AG04449 (cell line): ENCODE measurements at places on chromosomes 12 and 14.

GRCh38 chr12:76421046-76421445 lies 72.8 kb upstream of the BBS10 start:
- no peak for DNase-seq

DNA sequence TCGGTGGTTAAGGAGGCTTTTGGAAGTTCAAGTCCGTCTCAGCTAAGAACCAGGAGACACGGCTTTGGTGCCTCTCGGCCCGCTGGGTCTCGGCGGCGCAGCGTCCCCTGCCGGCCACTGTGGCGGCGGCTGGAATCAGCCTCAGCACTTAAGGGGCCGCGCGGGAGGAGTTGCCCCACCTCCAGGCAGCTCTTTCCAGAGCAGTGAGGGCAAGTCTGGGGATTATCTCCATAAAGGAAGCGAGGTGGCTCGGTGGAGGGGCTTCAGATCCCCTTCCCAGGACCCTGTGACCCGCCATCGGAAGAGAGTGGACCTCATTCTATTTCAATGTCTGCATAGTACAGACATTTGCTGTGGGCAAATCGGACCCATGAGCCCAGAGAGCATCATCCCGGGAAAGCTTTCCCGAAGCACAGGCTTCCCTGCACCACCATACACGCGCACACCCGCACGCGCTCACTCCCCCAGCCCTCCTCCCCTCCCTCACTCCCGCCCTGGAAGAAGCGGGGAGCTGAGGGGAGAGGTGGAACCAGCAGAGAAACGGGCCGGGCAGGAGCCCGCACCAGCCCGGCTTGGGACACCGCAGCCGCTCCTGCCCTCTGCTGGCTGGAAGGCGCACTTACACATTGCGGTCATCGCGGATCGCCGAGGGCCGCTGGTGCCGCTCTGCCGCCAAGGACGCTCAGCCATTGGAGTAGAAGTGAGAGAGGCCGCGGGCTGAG lies 15.9 kb downstream of the RNASE2 start:
- no peak for DNase-seq

DNA sequence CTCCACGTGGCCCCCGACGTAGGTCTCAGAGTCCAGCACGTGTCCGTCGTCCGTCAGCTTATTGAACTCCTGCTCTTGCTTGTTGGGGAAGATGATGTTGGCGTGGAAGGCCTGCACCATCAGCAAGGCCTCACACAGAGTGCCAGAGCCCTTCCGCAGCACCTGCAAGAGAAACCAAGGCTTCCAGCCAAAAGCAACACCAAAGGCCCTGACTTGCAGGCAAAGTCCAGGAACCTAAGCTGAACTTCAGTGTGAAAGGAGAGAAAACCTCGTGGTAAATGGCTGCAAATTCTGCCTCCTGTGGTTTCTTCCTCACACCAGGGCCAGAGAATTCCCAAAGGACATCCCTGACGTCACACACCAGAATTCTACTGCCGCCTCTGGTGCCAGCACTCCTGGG lies 14.5 kb downstream of the POLE start:
- no peak for DNase-seq

GRCh38 chr12:98504368-98504617 lies 11.1 kb upstream of the TMPO start:
- no peak for DNase-seq

DNA sequence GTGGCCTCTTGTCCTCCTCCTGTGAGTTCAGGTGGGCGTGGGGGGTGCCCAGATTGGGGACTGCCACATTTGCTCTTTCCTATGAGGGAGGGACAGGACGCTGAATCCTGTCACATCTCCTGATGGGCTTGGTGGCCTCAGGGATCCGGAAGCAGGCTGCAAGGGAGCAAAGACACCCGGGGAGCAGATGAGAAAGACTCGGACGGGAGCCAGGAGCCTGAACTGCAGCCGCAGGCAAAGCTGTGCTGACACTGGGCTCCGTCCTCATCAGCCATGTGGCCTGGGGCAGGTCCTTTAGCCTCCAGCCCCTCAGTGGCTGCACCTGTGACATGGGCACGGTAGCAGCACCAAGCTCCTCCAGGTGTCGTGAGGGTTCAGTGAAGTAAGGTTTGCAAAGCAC lies 40.8 kb upstream of the RFLNA start:
- no peak for DNase-seq

GRCh38 chr12:116515684-116516083 lies 43.5 kb upstream of the MAP1LC3B2 start:
- no peak for DNase-seq

DNA sequence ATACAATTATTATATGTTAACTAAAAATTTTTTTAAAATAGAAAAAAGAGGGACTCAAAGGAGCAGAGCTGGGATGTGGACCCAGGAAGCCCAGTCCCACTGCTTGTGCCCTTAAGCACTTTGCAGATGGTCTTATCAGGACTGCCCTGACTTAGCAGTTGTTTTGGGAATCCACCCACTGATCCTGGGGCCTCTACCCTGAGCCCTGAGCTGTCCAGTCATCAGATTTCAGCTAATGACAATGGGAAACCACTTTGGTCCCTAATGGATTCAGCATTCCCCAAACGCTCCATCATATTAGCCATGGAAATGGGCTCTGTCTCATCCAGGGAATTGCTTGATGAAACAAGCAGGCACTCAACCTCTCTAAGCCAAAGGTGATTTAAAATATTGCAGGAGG lies 22.5 kb upstream of the WSCD2 start:
- no peak for DNase-seq

- no peak for DNase-seq
These were observed 1.2 kb downstream of the SLCO1C1 start for GRCh38 chr12:20696181-20696905.

DNA sequence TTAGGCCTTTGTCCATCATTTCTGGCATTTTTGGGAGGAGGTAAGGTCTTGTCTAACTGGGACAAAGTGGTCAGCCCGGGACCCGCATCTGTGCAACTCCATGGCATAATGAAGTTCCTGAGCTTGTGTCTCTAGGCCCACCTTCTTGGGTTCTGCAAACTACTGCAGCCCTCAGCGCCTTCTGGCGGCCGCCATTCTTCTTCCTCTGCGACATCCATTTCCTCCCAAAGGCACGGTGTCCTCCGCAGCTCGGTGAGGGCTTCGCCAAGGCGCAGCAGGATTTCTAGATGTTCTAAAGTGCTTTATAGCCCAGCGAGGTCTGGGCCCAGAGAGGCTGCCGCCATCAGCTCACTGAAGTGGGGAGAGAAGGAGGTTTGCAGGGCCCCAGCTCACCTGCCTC lies 134.4 kb upstream of the OR4E1 start:
- DNase-seq: no peak

DNA sequence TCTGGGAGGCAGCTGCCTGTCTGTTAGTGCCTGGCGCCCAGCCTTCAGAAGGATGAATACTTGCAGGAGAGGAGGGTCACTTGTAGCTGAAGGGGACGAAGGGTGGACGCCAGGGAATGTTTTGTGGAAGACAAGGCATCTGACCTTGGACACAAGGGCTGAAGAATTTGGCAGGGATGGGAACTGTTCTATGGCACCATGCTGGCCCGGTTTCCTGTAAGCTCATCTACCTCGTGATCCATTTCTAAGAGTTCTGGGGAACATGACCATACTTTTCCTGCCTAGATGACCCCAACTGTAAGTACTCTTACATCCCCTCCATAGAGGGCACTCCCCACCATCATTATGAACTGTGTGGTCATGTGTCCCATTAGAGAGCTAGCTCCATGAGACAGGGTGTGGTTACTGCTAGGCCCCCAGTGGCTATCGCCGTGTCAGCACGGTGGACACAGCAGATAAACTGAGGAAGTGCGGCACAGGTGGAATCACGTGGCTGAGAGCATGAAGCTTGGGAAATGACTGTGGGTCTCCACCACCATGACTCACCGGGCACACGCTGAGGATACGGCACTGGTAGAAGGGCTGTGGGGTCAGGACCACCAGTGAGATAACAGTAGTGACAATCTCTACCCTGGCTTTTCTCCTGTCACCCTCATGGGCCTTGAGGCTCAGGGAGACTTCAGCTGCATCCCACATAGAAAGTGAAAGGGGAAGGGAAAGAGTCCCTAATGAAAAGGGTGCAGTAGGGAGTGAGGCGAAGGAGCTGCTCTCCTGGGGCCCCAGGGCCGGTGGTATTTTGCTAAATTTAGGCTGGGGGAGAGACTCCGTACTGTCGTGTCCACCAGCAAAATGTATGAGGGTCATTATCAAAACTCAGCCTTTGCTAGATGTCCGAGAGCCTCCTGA lies 252.6 kb downstream of the FOXN3 start:
- DNase-seq: no peak

DNA sequence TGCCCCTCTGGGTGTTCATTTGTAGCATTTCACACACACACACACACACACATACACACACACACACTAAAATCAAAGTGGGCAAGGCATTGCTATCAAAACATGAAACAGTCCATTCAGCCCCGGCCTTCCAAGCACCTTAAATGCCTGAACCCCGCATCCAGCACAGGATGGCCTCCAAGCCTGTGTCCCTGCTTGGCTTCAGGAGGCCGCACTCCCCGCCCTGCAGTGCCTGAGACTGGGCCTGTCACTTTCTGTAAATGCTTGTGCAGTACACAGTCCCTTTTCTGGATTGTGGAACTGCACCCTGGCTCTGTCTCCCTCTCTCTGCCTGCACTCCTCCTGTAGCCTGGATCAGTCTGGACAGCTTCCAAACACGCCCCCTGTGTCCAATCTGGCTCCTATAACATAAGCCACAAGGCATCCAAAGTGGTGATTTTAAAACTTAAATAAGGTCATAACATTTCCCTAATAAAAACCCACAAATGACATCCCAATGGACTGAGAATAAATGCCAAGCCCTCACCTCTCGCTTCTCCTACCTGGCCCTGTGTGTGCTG lies 972.2 kb upstream of the TMEM132C start:
- no peak for DNase-seq

GRCh38 chr12:123267991-123268843 lies 3.4 kb downstream of the CDK2AP1 start:
- no peak for DNase-seq

DNA sequence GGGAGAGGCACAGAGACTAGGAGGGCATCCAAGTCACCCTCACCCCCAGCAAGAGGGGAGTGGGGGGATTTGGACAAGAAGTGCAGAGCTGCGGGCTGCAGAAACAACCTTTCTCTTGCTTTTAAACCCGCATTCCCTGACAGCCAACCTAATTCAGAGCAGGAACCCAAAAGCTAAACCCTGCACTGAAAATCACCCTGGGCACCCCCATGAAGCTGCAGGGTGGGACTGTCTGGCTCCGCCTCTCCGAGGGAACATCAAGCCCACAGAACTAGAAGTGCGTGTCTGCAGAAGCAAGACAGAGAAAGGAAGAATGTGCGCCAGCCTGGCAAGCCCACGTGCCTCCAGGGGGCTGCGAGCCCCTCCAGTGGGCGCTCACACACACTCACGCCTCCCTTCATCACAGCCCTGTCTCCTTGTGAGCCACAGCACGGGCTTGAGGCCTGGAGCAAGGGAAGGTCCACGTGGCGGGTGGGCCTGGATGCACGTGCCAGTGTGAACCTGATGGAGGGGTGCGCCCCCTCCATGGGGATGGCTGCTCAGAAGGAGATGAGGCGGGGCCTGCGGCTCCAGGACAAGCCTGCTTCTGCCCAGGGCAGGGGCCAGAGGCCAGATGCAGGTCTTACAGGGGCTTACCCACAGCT lies 27.8 kb upstream of the PNMA1 start:
- no peak for DNase-seq

- DNase-seq: no peak
These were observed 27.4 kb downstream of the OAS2 start for GRCh38 chr12:113005762-113006161.

DNA sequence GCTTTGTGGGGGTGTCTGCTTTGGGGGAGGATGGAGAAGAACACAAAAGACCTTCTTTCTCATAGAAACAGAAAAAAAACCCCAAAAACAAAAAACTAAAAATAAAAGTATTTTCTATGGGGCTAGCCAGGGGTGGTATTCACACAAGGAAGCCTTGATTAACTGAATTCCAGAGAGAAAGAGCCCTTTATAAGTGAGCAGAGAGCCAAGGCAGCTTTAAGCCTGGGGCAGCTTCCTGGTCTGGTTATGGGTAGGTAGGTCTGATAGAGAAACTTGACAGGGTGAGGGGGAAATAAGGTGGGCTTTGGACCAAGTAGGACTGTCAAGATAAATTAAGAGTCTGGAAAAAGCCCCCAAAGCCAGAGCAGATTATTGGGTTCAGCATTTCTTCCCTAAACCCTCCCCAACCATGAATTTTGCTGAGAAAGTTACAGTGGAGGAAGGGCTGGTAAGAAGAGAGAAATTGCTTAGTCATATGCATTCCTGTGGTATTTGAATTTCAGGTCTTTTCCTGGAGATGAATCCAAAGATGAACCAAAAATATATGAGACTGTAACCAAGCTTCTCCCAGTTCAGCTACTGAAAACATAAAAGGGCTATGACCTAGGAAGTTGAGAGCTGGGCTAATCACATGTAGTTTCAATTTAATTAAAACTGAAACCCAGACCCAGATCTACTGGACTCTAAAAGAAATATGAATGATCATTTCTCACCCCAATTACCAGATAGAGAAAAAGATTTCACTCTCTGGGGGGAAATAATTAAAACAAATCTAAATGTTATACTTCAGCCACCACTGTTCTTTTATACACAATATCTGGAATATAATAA lies 144.8 kb downstream of the TBC1D30 start:
- DNase-seq: peak; percentile 23

DNA sequence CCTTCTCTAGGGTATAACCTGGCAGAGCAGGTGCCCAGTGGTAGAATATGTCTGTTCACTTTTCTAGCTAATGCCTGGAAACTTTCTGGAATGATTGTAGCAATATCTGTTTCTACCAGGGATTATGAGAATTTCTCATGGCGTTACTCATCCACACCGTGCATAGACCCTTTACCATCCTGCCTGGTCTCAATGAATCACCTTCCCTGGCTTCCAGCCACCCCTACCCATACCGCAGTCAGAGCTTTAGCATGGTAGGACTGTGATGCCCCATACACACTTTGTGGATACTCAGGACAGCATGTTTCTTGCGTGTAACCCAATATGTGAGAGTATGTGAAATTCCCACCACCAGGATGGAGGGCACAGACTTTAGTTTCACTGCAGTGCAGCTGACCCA lies 45.4 kb downstream of the TUNAR start:
- no peak for DNase-seq

DNA sequence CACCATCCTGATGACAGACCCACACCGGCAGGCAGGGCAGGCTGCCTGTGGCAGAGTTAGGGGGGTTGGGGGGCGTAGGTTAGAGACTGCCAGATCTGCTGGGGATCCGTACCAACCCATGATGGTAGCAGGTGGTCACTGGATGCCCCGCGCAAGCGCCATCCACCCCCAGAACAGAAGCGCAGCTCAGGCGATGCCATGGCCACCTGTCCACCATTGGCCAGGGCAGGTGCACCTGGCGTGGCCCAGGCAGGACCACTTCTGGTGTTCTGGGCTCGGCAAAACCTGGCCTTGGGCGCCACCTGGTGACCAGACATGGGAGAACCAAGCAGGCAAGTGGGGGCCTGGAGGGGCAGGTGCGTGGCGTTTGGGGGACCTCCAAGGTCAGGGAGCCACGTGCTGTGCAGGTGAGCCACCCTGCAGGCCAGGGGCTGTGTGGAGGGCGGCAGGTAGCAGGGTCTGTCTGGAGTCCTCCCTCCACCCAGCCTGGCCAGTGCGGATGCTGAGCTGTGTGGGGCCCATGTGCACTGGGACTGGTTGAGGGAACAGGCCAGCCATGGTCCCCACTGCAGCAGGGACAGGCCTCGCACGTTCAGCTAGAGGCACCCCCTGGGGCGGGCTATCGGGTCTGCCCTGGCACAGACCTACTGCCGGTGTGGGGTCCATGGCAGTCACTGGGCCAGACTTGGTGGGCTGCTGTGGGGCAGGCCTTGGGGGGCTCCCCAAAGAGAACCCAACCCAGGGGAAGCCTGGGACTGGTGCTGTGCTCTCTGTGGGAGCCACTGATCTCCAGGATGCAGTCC lies 15.6 kb downstream of the BAG5 start:
- no peak for DNase-seq
